Motor neuron (in vitro differentiated cells): ENCODE measurements at places on chromosomes 6 and 20. TPM values are rescaled to one million over a fixed set of nuclear protein-coding genes. Genes with fewer than 3 reads are reported as not detected.

The CASS4 gene
- 0.10 and 0.11 TPM in 2 replicates for total RNA-seq

The TSHZ2 gene
- total RNA-seq = 38.9 and 40.0 TPM in 2 replicates

The GSS gene
- 77.7 and 81.7 TPM in 2 replicates for total RNA-seq

The HEY2 gene
- total RNA-seq = 0.71 and 0.87 TPM in 2 replicates

DNA sequence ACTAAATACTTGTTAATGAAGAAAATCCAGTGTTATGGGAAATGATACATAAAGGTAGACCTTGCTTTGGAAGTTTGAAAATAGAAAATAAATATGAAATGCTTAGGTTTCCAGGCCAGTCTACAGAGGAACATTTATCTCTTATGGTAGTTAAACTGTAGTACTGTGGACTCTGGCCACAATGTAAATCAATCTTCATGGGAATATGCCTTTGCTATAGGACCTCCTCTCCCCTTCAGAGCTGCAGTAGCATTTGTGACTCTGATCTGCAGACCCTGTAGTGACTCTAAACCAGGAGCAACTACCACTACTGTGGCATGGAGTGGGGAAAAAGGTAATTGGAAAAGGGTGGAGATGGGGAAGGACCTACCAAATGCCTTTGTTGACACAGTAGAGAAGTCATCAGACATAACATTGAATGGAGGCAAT, 4.5 kb downstream of the HSPA1A start:
- no peak for ATAC-seq

- no peak for ATAC-seq
Observed at GRCh38 chr20:19794941-19795340, 36.9 kb downstream of the RIN2 start.

DNA sequence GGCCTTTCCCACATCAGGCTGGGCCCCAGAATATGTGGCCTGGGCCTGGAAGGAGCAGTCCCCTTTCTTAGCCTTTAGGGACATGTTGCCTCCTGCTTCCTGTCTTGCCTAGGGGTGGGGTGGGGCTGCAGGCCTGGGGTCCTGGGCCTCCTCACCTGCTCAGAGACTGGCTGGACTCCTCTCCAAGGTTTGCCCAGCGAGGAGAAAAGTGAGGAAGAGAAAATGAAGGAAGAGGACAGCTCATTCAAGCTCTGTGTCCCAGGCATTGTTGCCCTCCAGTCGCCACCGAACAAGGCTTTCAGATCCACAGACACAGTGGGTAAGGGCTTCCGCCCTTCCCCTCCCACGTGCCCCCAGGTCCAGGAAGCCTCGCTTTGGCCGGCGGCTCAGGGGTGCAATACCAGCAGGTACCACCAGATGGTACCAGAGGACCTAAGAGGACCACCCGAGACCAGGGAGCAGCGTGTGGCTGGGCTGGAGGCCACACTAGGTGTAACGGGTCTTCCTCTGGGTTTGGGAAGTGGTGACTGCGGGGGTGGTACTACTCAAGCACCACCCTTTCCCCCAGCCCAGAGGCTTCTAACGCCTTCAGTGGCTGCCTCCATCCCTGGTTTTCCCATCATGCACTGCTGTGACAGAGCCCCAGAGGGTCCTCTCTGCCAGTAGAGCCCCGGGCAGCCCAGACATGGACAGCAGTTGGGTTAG, 5.5 kb upstream of the BAK1 start:
- peak; percentile 69 for ATAC-seq

GRCh38 chr20:58852543-58853271, at the start of gene GNAS:
TSS of gene GNAS (plus strand) at chr20:58852716.
- ATAC-seq = peak; percentile 44

- ATAC-seq = peak; percentile 77
Observed at GRCh38 chr6:26156105-26156849, 69.0 kb downstream of the HFE start.

- ATAC-seq = no peak
Observed at GRCh38 chr20:52405986-52406385, 214.4 kb upstream of the ZFP64 start.
